HFFc6 (cell line): ENCODE measurements at places on chromosomes 11 and 22. TPM values are rescaled to one million over a fixed set of nuclear protein-coding genes. Genes with fewer than 3 reads are reported as not detected.

BBOX1 gene
- total RNA-seq, result 0.36 TPM in 1 of 3 replicates, not detected in the others

GRCh38 chr22:42132457-42132856 is 1.8 kb upstream of the CYP2D6 start:
- peaks cover 2% of the 10 kb centered on the region for H3K27me3 ChIP-seq
- DNase-seq, result no peak
- no peak overlapping the region for H3K4me3 ChIP-seq

RIBC2 gene
- total RNA-seq, result 0.34 and 3.7 TPM in 2 replicates

GRCh38 chr22:32708830-32709229 is 92.7 kb upstream of the TIMP3 start:
- peak overlapping the region; percentile 78 for H3K4me3 ChIP-seq
- H3K27me3 ChIP-seq, result peaks cover 1% of the 10 kb centered on the region; the same call in 1 of the 2 replicates
- peaks cover 64% of the 10 kb centered on the region for H3K4me1 ChIP-seq

C1QTNF4 gene
- not detected in 3 replicates for total RNA-seq

PRR33 gene
- total RNA-seq, result not detected in 3 replicates

TEX54 gene
- total RNA-seq, result not detected in 3 replicates

RTCB gene
- total RNA-seq, result 87.7 to 94.7 TPM (median 91.6 TPM) in 3 replicates

DNA sequence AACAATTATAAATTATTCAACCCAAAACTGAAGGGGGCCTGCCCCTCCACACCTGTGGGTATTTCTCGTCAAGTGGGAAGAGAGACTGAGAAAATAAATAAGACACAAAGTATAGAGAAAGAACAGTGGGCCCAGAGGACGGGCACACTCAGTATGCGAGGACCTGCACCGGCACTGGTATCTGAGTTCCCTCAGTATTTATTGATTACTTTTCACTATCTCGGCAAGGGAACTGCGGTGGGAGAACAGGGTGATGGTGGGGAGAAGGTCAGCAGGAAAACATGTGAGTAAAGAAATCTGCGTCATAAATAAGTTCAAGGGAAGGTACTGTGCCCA is 3.2 kb downstream of the C11orf54 start:
- H3K27ac ChIP-seq, result peak overlapping the region; percentile 66
- H3K4me1 ChIP-seq, result peaks cover 19% of the 10 kb centered on the region
- DNase-seq, result no peak
- H3K27me3 ChIP-seq, result peaks cover 13% of the 10 kb centered on the region
- H3K36me3 ChIP-seq, result peaks cover 18% of the 10 kb centered on the region

DNA sequence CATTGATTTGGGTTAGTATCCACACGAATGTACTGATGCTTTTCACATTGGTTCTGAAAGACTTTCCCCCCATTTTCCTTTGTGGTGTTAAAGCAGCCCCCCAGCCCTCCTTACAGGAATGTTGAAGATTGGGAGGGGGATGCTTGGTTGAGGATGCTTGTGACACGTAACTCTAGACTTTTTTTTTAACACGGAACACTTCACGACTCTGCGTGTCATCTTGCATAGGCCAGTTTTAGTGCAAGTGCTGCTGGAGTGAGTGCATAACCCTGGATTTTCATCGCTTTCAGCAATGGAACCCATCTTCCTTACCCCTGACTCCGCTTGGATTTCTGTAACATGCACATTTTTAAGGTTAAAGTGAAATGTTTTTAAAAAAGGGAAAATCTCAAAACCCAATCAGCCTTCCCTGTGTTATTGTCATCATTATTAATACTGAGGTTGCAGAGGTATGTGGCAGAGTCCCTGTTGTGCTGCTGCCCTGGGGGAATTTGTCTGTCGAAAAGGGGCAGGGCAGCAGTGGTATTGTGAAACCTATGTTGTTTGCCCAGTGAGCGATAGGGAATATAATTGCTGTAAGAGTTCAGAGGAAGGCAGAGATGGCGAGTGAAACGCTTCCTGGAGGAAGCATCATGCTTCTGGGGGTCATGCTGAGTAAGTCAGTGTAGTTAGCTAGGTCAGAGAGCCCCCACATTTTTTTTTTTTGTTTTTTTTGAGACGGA is 12.1 kb downstream of the CECR2 start:
- no peak overlapping the region for H3K27ac ChIP-seq
- H3K36me3 ChIP-seq, result no peaks in the 10 kb centered on the region
- no peak overlapping the region for H3K4me3 ChIP-seq

DNA sequence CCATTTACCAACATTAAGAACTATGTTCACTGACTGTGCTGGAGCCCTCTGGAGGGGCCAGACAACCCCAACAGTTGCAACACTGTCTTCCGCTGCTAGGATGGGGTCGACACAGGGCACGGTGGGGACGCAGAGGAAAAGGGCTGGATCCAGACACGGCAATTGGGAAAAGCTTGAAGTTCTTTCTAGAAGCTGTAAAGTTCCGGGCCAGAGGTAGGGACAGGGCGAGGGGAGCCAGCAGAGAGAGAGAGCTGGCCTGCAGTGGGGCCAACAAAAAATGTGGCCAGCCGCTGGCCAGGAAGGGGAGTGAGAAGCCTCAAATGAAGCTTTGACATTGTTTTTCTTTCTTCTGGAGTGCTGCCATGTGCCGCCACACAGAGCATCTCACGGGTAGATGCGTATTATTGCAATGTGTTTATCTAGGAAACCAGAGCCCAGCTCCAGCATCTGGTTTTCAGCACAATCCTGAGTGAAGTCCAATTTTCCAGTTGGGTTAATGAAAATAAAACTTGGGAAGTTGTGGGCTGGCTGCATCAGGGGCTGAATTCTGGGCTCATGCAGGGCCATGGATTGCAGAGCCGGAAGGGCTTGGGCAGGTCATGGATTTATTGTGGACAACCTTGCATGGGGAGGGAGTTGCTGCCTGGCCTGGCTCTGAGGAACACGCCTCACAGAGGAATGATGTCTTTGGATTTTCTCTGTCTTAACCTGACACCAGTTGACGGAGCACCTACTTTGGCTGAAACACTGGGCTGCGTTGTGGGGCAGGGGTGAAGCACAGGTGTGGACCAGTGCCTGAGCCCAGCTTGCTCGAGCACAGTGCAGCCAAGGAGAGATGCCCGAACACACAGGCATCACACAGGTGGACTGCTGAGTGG is 67.6 kb upstream of the AMPD3 start:
- DNase-seq, result peak; percentile 69
- no peaks in the 10 kb centered on the region; the same call in none of the 2 replicates for H3K27me3 ChIP-seq
- peak overlapping the region; percentile 57 for H3K4me3 ChIP-seq
- H3K36me3 ChIP-seq, result peaks cover 15% of the 10 kb centered on the region
- H3K4me1 ChIP-seq, result peaks cover 65% of the 10 kb centered on the region

TSKU gene
- 8.7 to 9.7 TPM (median 9.5 TPM) in 3 replicates for total RNA-seq

DNA sequence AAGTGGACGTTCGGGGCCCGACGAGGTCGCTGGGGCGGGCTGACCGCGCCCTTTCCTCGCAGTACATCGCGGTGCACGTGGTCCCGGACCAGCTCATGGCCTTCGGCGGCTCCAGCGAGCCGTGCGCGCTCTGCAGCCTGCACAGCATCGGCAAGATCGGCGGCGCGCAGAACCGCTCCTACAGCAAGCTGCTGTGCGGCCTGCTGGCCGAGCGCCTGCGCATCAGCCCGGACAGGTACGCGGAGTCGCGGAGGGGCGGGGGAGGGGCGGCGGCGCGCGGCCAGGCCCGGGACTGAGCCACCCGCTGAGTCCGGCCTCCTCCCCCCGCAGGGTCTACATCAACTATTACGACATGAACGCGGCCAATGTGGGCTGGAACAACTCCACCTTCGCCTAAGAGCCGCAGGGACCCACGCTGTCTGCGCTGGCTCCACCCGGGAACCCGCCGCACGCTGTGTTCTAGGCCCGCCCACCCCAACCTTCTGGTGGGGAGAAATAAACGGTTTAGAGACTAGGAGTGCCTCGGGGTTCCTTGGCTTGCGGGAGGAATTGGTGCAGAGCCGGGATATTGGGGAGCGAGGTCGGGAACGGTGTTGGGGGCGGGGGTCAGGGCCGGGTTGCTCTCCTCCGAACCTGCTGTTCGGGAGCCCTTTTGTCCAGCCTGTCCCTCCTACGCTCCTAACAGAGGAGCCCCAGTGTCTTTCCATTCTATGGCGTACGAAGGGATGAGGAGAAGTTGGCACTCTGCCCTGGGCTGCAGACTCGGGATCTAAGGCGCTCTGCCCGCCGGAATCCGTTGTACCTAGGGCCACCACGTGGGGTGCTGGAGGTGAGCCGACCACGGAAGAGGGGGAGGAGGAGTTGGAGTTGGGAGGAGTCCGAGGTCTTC is 771 bp downstream of the MIF start:
- peaks cover 27% of the 10 kb centered on the region for H3K36me3 ChIP-seq
- peak overlapping the region; percentile 92 for H3K4me3 ChIP-seq
- H3K27ac ChIP-seq, result peak overlapping the region; percentile 93
- H3K4me1 ChIP-seq, result peaks cover 16% of the 10 kb centered on the region
- peak; percentile 60 for DNase-seq

GRCh38 chr11:111937844-111938243 is 701 bp downstream of the DIXDC1 start:
- H3K4me1 ChIP-seq, result peaks cover 72% of the 10 kb centered on the region
- DNase-seq, result no peak
- H3K27ac ChIP-seq, result peak overlapping the region; percentile 84; the same call in 1 of the 2 replicates
- no peaks in the 10 kb centered on the region; the same call in 1 of the 2 replicates for H3K27me3 ChIP-seq

BLID gene
- 1.1 to 1.5 TPM (median 1.2 TPM) in 3 replicates for total RNA-seq

DNA sequence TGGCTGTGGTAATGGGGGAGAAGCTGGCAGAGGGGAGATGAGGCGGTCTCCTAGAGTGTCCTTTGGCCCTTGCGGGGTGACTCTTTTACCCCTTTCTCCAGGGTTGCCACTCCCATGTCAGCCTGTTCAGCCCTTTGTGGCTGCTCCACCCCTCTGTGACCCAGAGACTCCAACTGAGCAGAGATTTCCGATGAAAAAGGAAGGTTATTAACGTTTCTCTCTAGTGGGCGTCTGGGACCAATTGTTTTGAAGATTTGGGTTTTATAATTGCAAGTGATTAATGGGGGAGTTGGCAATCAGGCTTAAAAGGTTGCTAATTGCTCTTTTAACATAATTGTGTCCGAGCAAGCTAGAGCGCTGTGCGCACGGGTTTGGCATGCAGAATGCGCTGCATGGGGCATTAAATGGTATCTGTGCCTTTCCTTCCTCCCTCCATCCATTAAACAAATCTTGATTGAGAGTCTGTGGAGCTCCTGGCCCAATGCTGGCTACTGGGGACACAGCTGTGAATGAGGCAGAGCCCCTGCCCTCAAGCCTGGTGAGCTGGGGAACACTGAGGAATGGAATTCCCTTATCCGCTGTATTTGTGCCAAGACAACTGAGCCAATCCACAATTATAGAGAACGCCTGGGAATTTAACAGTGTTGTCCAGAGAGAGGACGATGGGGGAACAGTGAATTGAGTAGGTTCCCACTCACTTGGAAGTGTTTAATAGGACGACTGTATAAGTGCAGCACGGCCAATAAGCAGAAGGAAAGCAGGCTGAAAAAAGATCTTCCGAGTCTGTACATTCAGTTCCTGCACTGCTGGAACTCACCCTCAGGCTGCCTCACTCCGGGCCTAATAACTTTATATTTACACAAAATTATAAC is 295.9 kb downstream of the MIAT start:
- no peaks in the 10 kb centered on the region for H3K4me1 ChIP-seq
- H3K36me3 ChIP-seq, result no peaks in the 10 kb centered on the region
- no peak for DNase-seq
- no peak overlapping the region for H3K4me3 ChIP-seq

FXYD2 gene
- not detected in 3 replicates for total RNA-seq

GRCh38 chr11:115333121-115333520 is 171.1 kb downstream of the CADM1 start:
- H3K27ac ChIP-seq, result no peak overlapping the region
- no peaks in the 10 kb centered on the region for H3K27me3 ChIP-seq
- no peak for DNase-seq
- no peaks in the 10 kb centered on the region for H3K4me1 ChIP-seq
- no peak overlapping the region for H3K4me3 ChIP-seq

DNA sequence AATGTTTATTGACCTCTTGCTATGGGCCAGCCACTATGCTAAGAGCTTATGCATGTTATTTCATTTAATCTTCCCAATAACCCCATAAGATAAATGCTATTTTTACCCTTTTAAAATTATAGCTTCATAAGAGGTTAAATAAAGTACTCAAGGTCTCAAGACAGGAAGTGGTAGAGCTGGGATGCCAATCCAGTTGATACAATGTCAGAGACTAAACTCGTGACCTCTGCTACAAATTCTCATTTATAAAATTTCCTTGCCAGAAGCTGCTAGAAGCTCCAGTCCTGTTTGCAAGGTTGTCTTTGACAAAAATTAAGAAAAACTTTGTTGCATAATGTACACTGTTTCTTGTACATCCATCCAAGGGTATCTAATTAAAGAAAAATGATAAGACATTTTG is 265.9 kb upstream of the MPPED2 start:
- DNase-seq, result no peak
- H3K27me3 ChIP-seq, result no peaks in the 10 kb centered on the region; the same call in 1 of the 2 replicates
- no peaks in the 10 kb centered on the region for H3K4me1 ChIP-seq
- no peak overlapping the region for H3K4me3 ChIP-seq
- no peak overlapping the region for H3K27ac ChIP-seq
- no peaks in the 10 kb centered on the region for H3K36me3 ChIP-seq

TESMIN gene
- 3.6 to 4.4 TPM (median 4.1 TPM) in 3 replicates for total RNA-seq

- peak overlapping the region; percentile 58 for H3K4me3 ChIP-seq
- H3K4me1 ChIP-seq, result peaks cover 48% of the 10 kb centered on the region
- no peak for DNase-seq
- no peaks in the 10 kb centered on the region; the same call in 1 of the 2 replicates for H3K36me3 ChIP-seq
Observed at GRCh38 chr22:40203572-40203971, 25.8 kb downstream of the TNRC6B start.

DNA sequence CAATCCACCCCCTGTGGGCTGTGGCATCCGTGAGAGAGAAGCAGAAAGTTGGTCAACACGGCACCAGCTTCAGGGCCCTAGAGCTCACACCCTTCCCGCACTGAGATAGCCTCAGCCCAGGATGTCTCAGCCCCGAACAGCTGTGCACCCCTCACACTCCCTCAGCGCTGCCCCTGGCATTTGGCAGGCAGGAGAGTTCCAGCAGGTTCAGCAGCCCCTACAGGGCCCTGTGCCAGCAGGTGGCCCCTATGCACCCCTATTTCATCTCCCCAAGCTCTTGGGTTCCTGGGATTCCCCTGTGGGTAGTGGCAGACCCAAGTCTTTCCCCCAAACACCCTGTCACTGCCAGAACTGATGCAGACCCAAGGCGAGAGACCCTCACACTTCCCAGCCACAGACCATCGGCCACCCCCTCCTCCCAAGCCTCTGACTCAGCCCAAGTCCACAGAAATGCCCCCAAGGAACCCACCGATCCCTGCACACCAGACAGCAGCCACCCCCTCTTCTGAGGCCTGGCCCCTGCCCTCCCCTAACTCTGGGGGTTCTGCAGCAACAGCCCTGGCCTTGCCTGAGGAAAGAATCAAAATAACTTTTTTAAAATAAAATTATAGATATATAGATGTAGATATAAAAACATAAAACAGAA is 183.6 kb downstream of the IGLL1 start:
- H3K27me3 ChIP-seq, result no peaks in the 10 kb centered on the region
- no peaks in the 10 kb centered on the region for H3K36me3 ChIP-seq
- no peak overlapping the region for H3K27ac ChIP-seq
- DNase-seq, result no peak
- no peak overlapping the region for H3K4me3 ChIP-seq
- H3K4me1 ChIP-seq, result peaks cover 10% of the 10 kb centered on the region
